ENCODE measurements at places on chromosomes 7 and 10.

DNA sequence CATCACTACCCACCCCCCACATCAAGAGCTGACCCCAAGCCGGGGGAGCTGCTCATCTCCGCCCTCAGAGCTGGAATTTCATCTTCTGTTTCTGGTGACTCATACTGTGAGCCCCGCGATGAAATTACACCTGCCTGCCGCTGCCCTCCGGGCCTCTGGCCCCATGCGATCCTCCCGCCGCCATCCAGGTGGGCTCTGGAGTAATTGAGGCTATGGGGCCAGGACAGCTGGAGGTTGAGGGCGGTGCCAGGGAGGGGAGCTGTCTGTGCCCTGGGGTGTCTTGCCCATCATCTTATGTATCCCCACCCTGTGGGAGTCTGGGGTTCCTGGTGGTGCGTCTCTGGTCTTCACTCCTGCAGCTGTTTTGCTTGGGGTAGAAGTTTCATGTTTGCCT lies 9.0 kb downstream of the GTF2IRD1 start:
- DNase-seq = no peak

- DNase-seq = no peak
Observed at GRCh38 chr10:126671402-126671975, 996 bp upstream of the C10orf90 start.

- DNase-seq = no peak
Observed at GRCh38 chr10:113945075-113945686, 90.7 kb downstream of the NHLRC2 start.

- no peak for DNase-seq
Observed at GRCh38 chr10:51879238-51879637, 179.8 kb upstream of the CSTF2T start.

DNA sequence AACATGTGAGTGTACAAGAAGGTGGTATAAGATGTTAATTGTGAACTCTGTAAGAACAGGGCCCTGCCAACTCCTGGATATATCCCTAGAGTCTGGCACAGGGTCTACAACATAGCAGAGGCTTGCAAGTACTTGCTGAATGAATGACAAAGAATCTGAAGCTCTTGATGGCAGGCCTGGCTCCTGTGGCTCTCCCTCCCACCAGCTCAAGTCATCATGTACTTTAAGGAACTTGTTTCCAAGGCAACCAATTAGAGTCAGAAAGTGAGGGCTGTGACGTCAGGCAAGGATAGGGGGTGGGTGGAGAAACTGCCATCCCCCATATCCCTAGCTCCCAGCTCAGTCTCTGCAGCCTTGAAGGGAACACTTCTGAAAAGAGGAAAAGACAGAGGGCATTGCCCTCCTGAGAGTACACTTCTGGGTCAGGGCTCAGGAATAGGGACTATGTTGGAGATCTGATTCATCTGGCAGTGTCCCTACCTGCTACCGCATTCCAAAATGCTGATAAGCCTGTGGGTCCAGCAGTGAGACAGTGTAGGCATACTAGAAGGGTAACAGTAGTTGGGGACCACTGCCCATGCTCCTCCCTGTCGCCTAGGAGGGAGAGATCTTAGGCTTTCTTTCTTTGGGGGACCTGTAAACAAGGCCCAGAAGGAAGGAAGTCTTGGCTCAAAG lies 34.6 kb upstream of the BTRC start:
- DNase-seq = no peak

DNA sequence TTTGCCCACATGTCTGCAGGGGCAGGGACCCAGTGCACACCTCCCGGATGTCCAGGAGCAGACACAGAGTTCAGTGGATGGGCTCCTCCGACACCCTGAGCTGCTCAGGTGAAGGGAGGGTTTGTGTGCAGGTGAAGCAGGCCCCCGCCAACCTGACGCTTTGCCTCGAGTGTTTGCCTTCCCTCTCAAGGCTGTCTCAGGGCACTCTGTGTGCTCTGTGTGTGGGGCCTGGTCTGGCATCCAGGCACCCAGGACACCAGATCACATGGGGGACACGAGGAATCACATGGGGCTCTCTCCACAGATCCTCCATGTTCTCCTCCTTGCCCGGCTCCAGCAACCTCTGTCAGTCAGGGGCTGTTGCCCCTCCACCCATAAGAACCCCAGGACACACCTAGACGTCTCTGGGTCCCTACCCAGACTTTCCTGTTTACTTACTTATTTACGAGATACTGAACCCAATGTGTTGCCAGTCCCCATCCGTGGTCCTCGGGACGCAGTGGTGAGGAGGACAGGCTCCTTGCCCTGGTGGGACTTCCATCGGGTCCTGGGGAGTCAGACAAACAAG lies 99.5 kb downstream of the HTR5A start:
- DNase-seq = no peak

DNA sequence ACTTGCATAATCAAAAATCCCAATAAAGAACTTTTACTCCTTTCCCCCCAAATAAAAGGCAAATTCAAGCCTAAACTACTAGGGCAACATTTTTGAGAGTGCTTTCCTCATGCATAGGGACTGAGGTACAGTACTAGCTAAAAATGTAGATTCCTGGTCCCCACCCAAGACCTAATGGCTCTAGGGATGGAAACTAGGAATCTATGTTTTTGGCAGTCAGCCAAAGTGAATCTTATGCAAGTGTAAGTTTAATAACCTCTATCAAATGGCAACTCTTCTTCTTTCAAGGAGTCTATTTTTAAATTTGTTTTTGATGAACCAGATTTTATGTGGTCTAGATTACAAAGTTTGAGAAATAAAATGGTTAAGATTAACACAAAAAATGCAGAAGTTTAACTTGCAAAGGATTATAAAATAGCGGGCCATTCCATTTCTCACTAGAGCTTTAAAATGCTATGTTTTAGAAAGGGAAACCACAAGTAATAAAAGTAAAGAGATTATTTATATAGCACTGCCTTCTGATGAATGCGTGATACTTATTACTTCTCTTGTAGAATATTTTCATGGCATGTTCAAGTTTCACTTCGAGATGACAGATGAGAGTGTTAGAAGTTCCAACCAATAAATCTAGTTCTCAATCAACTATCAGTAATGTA lies 70.4 kb upstream of the MDFIC start:
- no peak for DNase-seq

- DNase-seq = no peak
Observed at GRCh38 chr10:49595713-49596492, 14.2 kb upstream of the SLC18A3 start.

GRCh38 chr7:91424371-91424770 lies 160.1 kb downstream of the FZD1 start:
- DNase-seq = no peak

GRCh38 chr10:106467506-106467905 lies 697.0 kb downstream of the SORCS1 start:
- no peak for DNase-seq

- no peak for DNase-seq
Observed at GRCh38 chr7:92749832-92750446, 86.4 kb downstream of the CDK6 start.

DNA sequence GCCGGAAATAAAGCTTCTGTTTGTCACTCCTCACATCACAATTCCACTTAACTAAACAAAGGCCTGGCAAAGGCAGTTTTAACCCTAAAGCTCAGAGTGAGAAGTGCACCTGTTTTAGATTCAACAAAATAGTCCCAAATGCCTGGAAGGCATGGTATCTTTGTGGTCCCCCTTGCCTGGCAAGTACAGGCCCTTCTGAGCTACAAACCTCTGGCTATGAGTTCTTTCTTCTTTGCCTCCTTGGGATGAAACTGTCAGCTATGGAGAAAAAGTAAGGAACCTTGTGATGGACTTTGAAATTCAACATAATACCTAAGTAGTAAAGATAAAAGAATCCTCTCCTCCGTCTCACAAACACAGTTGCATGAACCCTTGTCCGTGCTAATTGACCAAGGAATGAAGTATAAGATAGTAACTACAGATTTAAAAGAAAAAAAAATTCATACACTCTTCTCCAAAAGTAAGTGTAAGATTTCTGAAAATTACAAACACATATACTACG lies 244.5 kb upstream of the ETV1 start:
- no peak for DNase-seq

DNA sequence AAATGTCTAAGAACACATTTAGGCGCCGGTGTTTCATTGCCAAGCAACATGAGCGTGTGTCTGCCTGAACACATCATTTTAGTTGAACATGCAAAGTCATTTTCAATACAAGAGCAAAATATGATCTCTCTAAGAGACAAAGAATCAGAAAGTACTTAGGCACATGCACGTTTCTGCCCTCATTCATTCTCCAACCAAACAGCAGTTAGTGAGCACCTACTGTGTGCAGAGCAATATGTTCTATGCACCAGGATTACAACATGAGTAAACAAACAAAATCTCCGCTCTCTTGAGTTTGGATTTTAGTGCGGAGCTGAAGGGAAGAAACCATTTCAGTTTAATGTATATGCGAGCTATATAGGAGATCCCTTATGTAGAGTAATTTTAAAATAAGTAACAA lies 71.6 kb upstream of the KLF6 start:
- DNase-seq = no peak

DNA sequence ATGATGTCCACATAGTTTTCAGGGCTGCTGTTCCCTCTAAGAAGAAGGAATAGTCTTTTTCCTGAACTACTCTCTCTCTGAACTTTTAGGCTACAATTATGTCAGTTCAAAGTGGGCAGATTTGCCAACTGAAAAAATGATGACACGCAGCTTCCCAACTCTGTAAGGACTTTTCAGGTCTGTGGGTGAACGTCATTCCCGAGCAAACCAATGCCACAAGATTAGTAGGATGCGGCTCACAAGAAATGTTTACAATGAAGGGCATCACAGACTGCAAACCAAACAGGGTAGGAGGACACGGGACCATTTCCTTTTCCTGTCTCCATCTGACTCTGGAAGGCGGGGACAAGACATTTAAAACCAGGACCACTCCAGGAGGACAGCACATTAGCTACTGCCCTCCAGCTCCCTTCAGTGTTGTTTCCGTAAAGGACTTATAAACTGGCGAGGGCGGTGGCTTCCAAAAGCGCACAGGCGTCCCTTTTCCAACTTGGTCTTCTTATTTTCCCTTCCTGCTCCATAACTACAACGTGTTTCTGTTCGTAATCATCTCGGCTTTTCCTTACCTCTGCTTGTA lies 539 bp upstream of the MKLN1 start:
- DNase-seq = no peak

DNA sequence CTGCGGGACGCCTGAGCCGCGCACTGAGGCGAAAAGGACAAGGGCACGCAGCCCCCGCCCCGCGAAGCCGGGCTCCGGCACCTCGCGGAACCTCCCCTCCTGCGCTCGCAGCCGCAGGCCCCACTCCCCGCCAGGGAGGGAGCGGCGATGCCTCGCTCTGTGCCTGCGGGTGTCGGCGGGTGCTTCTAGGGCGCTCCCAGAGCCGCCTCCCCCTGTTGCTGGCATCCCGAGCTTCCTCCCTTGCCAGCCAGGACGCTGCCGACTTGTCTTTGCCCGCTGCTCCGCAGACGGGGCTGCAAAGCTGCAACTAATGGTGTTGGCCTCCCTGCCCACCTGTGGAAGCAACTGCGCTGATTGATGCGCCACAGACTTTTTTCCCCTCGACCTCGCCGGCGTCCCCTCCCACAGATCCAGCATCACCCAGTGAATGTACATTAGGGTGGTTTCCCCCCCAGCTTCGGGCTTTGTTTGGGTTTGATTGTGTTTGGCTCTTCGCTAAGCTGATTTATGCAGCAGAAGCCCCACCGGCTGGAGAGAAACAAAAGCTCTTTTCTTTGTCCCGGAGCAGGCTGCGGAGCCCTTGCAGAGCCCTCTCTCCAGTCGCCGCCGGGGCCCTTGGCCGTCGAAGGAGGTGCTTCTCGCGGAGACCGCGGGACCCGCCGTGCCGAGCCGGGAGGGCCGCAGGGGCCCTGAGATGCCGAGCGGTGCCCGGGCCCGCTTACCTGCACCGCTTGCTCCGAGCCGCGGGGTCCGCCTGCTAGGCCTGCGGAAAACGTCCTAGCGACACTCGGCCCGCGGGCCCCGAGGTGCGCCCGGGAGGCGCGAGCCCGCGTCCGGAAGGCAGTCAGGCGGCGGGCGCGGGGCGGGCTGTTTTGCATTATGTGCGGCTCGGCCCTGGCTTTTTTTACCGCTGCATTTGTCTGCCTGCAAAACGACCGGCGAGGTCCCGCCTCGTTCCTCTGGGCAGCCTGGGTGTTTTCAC lies 519 bp downstream of the ITGB8 start:
- no peak for DNase-seq

DNA sequence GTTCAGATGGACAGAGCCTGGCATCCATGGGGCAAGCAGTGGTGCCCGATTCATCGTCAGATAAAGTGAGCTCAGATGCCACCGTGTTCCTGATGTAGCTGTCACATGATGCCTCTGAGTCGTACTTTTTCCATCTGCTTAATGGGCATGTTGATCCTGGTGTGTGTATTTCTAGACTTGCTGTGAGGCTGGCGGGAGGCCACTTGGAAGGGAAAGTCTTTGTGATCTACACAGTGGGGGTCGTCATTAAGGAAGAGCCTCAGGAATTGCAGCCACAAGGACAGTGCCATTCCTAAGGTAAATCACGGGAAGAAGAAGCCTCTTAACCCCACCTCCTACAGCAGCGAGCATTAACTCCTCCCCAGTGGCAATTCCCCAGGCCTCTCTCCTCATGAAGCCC lies 63.0 kb downstream of the RGS10 start:
- DNase-seq = no peak

DNA sequence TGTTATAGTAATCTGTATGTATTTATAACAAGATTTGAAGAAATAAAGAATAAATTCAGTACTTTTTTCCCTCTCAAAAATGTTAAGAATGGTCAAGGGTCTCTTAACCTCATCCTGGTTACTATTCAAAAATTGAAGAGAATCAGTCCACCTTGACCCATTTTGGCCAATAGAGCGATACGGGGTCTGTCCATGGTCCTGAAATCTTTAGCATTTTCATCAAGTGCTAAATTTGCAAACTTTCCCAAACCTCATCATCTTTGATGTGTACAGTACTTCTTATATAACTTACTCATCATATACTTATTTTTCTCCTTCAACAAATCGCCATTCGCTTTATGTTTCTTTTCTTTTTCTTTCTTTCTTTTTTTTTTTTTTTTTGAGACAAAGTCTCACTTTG lies 23.6 kb downstream of the TMEM178B start:
- no peak for DNase-seq

- no peak for DNase-seq
Observed at GRCh38 chr7:4931943-4932342, 27.0 kb downstream of the MMD2 start.

- DNase-seq = no peak
Observed at GRCh38 chr10:89975071-89975470, 273.7 kb downstream of the KIF20B start.

- no peak for DNase-seq
Observed at GRCh38 chr7:16753932-16754855, 639 bp downstream of the TSPAN13 start.
